Foreskin fibroblast (primary cell): ENCODE measurements at places on chromosomes 3 and 15.

DNA sequence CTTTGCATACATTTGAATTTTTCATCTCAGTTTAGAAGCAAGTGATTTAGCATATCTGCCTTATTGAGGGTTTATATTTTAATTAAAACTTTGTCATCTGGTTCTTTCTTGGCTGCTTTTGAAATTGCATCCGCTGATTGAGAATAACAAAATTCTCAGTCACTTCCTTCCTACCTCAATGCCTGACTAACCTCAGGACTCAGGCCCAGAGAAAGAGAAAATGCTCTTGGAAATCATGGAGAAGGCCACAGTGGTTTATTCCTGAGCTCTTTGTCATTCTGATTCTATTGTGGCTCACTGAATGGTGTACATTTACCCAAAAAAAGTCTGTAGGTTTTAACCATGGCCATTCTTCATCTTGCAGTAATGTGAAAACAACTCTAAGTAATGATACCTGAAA, 533.9 kb downstream of the TBL1XR1 start:
- peak; percentile 41 for DNase-seq

- DNase-seq = no peak
Measured at GRCh38 chr3:177411201-177411600, 213.9 kb upstream of the TBL1XR1 start.

DNA sequence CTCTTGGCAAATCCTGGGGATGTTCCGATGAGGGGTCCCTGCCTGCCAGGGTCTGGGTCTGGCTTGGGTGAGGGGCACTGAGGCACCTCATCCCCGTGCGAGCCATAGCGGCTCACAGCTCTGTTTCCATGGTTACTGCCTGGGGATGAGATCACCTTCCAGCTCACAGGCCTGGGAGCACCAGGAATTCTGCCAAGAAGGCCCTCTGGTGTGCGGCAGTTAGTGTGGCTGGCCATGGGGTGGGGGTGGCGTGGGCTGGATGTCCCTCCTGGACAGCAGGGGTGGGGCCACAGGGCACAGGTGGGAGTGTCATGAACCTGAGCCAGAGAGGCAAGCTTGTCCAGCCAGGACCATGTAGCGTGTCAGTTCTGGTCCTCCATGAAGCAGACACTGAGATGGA, 22.1 kb upstream of the PRR23E start:
- DNase-seq = peak; percentile 77

DNA sequence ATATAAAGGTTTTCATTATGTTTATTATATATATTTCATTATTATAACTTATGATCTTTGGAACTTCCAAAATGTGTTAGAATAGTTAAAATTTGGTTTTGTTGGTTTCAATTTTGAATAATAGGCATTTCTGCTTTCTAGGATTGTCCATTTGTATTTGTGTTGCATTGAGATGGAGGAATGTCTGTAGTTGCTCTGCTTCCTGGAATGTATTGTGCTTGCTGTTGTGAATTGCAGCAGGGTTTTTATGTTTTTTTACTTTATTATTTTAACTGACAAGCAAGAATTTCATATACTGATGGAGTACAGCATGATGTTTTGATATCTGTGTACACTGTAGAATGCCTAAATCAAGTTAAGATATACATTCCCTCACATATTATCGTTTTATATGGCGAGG, 247.4 kb downstream of the XXYLT1 start:
- no peak for DNase-seq

DNA sequence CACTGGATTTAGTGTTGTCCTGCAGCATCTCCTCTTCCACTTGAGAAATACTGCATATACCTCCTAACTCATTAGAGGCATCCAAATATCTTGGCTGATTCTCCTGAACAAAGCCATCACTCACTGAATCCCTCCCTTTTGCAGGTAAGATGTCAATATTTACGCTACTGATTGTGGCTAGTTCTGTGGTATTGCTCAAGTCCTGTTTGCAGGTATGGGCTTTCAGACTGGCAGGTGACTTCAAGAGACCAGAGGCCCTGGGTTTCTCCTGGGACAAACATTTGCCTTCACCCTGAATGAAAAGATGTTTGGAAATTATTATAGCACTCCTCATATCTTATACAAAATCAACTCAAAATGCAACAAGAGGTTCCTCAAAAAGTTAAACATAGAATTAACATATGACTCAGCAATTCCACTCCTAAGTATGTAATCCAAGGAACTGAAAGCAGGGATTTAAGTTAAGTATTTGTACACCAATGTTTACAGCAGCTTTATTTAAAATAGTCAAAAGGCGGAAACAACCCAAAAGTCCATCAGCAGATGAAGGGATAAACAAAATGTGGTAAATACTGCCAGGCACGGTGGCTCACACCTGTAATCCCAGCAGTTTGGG, 18.6 kb downstream of the NEK4 start:
- no peak for DNase-seq

DNA sequence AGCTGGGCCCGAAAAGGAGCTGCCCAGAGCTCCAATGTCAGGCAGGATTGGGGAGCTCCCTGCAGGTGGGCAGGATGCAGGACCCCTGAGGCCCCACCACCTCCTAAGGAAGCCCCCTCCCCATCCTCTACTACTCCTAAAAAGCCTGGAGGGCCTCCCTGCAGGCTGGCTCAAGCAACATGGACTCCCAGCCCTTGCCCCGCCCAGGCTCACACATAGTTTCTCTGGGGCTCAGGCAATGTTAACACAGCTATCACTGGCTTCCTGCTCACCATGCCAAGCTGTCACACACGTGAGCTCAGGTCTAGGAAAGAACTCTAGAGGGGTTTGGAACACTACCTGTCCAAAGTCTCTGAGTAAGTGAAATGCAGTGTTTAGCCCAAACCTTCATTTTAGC, 65.4 kb upstream of the ZNF148 start:
- DNase-seq = no peak
